ENCODE measurements at places on chromosomes 3 and 15.

GRCh38 chr3:194333212-194333980 lies 17.7 kb downstream of the CPN2 start:
- DNase-seq: peak; percentile 78

- no peak for DNase-seq
Observed at GRCh38 chr15:39030291-39031070, 465.9 kb upstream of the RASGRP1 start.

GRCh38 chr15:80727196-80727595 lies 32.1 kb downstream of the ABHD17C start:
- no peak for DNase-seq

DNA sequence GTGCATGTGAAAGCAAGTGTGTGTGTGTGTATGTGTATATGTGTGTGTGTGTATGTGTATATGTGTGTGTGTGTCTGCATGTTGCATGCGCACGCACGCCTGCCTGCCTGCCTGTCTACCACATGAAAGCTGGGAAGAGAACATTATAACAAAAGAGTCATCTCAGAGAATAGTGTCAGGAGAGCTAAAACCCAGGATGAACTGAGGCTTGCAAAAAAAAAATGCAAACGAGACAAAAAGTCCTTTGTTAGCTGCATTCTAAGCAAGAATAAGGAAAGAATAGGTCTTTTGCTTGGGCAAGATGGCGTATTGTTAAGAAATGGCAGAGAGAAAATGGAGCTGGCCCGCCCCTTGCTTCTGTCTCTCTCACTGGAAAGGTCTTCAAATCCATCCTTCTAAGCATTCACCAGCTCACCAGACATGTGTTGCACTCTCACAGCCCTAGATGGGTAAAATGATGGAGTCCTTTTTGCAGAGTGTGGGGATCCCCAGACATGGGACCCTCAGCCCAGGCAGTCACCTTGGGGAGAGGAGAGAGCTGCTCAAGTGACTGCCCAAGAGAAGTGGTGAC lies 16.4 kb downstream of the WNT7A start:
- DNase-seq: no peak

DNA sequence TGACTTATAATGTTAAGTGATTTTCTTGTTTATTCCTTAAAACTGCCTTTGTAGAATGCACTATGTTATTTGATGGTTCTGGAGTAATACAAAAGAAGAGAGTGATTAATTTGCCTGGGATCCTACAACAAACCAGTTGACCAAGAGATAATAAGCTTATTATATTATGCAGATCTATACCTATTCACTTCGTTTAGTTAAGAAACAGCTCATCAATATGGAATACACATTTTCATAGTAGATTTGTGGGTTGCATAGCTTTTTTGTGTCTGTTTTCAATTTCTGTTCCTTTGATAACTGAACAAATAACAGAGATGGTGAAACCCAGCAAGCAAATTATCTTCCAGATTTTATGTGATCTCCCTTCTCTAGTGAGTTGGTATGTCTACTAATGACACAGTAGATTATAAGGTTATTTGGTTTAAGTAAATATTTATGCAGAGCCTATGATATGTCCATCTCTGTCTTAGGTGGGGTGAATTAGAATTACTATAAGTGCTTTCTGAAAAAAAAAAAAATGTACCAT lies 443.3 kb upstream of the TPRG1 start:
- DNase-seq: no peak

GRCh38 chr15:66569461-66570137 lies 3.8 kb upstream of the LCTL start:
- no peak for DNase-seq

GRCh38 chr3:51686512-51687215 lies 15.6 kb downstream of the TEX264 start:
- DNase-seq: peak; percentile 88

GRCh38 chr3:144034715-144035290 lies 63.2 kb downstream of the DIPK2A start:
- no peak for DNase-seq

DNA sequence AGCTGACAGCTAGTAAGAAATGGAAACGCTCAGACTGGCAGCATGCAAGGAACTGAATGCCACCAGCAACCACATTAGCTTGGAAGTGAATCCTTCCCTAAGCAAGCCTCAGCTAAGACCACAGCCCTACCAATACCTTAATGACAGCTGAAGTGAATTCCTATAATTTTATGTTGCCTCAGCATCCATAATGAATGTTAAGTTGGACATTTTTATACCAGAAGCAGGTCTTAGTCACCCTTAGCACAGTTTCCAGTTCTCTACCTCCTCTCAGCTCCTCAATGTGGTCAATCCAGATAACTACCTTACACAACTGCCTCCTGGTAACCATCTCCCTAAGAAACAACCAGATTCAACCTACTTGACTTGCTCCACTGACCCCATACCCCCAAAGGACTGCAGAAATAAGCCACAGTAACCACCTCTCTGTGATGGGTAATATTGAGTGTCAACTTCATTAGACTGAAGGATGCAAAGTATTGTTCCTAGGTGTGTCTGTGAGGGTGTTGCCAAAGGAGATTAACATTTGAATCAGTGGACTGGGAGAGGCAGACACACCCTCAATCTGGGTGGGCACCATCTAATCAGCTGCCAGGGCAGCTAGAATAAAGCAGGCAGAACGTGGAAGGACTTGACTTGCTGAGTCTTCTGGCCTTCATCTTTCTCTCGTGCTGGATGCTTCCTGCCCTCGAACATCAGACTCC lies 33.5 kb downstream of the NEDD4 start:
- no peak for DNase-seq

GRCh38 chr15:78129751-78130287 lies 1.4 kb downstream of the CIB2 start:
- DNase-seq: no peak

DNA sequence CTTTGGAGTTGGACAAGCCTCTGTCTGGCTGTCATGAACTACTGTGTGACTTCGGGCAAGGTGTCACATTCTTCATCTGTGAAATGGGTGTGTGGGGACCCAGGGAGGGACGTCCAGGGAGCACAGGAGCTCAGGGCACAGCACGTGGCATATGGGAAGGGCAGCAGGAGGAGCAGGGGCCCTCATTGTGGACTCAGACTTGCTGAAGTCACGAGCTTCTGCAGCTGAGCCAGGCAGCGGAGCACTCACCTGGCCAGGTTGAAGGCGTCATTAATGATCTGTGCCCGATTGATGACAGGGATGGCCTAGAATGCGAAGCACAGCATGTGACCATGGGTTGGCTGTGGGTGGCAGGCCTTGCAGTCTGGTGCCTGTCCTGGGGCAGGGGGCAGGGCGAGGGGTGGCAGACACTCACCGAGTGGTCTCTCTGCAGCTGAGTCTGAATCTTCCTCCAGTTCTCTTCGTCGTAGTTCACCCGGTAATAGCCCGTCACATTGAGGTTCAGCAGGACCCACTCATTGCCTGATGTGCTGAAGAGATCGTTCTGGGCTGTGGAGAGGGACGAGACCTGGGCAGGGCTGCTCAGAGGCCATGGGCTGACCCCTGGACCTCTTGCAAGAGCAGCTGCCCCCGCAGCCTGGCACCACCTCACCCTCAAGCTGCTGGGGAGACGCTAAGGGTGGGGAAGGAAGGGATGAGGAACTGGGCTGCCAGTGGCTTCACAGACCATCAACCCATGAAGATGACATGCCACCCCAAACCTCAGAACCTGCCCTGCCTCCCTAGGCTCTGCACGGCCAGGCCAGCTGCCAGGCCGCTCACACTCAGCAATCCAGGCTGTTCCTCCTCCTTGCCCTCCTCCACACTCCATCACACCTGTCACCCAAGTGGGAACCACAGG lies 15.4 kb downstream of the ANPEP start:
- DNase-seq: no peak

DNA sequence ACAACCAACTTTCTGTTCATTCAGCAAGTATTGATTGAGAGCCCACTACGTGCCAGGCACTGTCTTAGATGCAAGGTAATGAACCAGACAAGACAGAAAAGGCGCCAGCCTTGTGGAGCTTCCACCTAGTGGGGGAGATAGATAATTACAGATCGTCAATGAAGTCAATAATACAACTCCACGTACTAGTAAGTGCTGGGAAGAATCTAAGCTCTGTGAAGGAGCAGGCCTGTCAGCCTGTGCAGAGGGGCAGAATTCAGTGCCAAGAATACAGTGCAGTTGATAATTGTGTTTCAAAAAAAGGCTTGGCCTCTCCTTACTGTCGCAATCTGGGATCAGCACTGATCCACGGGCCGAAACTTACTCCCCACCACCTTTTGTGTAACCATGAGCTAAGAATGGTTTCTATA lies 186.3 kb downstream of the FEZF2 start:
- no peak for DNase-seq
